ENCODE measurements at places on chromosomes 1 and 21.

DNA sequence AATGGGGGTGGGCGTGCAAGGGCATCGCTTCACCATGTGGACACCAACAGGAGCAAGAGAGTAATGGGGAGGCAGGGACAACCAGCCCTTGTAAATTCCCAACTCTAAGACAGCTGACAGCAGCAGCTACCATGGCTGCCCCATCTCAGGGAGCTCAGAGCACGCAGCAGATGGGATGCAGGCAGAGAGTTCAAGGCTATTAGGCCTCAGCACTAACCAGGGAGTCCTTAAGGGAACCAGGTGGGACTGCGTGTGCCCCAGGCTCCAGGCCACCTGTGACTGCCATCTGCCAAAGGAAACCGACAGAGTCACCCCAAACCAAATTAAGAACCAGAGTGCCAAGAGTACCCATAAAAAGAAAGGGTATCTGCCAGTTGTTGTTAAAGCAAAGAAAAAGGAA is 33.7 kb upstream of the PRDM2 start:
- no peak for DNase-seq

DNA sequence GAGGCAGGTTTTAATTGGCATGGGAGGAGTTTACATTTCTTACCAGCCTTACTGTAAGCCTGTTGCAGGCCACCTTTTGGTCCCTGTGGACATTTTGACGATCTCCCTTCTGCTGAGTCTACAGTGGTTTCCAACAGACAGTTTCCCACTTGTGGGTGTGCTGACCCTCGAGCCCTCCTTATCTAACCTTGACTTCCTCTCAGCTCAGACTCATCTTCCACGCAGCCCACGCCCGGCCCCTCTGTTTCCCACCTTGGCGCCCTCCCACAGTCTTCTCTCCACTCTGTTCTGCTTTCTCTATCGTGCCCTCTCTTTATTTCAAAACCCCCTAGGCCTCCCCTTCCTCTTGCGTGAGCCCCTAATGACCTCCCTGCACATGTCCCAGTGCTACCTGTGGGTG is 6.1 kb upstream of the ARL8A start:
- DNase-seq = no peak

- DNase-seq = no peak
Observed at GRCh38 chr1:89545264-89546038, 20.8 kb downstream of the LRRC8B start.

GRCh38 chr1:46718340-46718726 is 581 bp downstream of the EFCAB14 start:
- DNase-seq = no peak

DNA sequence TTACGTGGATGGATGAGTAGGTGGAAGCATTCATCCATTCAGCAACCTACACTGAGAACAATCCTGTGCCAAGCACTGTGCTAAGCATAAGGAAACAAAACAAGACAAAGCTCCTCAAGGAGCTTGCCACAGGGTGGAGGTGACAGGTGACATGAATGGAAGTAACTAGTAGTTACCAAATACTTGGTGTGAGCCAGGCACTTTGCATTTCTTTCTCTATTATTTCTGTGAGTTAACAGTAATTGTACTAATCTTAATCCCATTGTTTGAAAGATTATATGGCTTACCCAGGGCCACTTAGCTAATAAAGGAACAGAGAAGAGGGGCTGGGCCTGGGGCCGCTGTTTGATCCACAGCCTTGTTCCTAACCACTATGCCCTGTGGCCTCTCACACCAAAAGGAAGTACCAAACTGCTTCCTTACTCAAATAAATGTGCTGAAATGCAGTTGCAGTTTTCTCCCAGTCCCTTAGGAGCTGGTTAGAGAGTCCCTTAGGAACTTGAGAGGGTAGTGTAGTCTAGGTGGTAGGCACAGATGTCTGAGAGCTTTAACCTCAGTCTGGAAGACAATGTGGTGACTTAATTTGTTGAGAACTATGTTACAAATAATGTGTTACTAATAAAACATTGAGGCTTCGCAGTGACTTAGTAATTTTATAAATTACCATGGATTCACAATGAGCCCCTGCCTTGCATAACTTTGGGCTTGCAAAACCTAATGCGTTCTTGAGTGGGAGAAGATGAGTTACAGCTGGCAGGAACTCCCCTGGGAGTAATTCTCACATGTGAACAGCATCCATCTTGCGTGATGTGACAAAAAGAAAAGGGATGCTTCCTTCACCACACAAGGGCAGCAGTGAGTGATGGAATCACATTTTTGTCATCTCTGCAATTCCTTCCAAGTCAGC is 69.8 kb downstream of the MPZL1 start:
- no peak for DNase-seq

DNA sequence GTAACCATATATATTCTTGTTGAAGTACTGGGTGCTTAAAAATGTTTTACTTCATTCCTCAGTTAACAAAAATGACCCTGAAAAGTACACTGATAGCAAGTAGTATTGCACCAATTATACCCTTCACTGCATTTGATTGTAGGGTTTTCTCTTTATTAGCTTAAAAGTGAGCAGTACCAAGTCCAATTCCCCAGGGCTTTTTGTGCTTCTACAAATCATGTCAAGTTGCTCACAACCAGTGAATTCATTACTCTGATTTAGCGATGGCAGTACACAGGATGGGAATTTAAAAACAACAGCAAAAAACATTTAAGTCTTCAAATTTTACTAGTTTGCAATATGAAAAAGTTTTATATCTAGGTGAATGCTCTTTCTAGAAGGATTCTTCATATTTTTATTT is 436.4 kb downstream of the PTBP2 start:
- no peak for DNase-seq

GRCh38 chr21:42621166-42621818 is 32.1 kb upstream of the PDE9A start:
- DNase-seq = no peak
